ENCODE measurements at places on chromosomes 13 and 19.

DNA sequence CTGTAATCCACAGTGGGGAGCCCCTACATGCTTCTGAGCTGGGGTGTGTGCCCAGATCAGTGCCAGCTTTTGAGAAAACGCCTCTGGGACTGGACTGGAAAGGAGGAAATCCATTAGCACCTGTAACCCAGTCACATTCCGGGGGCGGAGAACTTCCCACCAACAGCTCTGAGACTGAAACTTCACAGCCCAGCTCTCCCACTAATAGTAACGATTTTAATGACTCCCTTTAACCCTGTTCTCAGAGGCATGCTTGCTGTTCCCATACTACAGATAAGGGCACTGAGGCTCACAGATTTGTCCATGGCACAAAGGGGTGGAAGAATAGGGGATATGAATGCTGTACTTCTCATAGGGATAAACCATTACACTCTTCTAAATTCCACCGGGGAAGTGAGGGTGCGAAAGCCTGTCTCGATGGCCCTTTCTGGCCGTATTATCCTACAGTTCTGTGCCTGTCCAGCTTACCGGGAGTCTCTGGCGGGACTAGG lies 851 bp downstream of the FBXO46 start:
- DNase-seq, result no peak

GRCh38 chr13:44132710-44133109 lies 240.9 kb upstream of the SERP2 start:
- no peak for DNase-seq

DNA sequence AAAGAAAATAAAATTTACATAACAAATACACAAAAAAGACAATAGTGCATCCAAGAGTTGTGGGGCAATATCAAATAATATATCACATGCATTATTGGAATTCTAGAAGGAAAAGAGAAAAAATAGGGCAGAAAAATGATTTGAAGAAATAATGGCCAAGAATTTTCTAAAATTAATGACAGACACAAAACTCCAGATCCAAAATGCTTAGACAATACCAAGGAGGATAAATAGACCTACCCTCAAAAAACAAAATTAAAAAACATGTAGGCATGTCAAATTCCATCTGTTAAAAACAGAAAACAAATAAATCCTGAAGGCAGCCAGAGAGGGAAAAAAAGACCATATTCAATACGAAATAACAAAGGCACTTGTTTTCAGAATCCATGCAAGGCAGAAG lies 191.5 kb upstream of the ZNF536 start:
- no peak for DNase-seq

DNA sequence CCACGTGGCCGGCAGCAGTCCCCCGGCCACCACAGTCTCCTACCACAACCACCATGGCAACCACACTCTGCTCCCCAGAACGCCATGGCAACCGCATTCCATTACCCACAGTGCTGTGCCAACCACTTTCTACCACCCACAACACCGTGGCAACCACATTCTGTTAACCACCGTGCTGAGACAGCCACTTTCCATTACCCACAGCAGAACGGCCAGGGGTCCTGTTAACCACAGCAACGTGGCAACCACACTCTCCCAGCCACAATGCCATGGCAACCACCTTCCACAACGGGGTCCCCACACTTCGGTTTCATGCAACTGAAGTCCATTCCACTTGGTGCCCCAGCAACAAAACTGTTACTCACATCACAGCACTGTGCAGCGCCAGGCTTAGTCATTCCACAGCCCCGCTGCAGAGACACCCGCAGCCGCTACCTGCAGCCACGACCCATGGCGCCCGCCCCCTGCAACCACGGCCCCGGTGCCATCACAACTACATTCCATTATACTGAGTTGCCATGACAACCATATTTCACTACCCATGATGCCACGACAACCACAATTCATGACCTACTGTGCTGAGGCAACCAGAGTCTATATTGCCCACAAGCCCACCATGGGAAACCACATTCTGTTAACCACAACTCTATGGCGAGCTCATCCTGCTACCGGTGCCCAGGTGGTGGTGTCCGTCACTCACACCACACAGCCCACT lies 10.0 kb downstream of the DPF1 start:
- no peak for DNase-seq

- DNase-seq, result no peak
Measured at GRCh38 chr13:110636053-110636475, 20.7 kb downstream of the NAXD start.

GRCh38 chr19:28042516-28042915 lies 1170.4 kb downstream of the UQCRFS1 start:
- DNase-seq, result no peak

Measured in NCI-H1092 treated with DMSO at 0.1 percent for 48 hours (cell line).